ENCODE measurements at places on chromosomes 13 and 19.

DNA sequence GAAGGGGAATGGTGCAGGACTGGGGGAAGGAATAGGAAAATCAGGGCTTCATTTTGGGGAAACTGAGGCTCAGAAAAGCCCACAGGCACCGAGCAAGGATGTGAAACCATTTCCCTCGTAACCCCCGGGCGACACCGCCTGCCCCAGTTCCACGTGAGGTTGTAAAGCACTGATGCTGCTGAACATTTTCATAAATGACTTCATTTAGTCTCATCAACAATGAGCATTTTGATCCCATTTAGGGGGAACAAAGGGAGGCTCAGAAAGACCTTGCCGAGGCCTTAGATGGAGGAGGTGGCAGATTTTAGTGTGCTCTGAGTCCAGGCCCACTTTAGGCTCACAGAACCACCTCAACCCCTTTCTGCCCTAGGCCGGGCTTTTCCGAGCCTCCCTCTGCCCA, 20.5 kb upstream of the FBXO27 start:
- no peak for DNase-seq

GRCh38 chr13:74476365-74476764, 342.2 kb upstream of the KLF12 start:
- DNase-seq: no peak

DNA sequence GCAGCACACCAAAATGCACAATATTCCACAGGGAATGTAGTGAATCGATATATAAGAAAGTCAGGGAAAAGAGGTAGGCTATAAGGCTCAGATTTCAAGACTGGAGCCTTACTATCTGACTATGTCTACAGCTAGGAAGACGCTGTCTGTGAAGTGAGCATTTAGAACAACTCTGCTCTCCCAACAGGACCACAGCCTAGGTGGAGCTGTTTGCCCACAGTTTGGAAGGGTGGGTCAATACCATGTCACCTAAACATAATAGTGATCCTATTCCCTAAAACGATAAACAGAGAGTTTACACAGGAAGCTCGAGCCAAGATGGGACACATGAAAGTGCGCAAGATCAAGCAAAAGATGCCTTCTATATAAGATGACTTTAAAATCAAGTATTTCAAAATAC, 2486.0 kb upstream of the PCDH20 start:
- DNase-seq: no peak

GRCh38 chr13:86960876-86961275, 710.3 kb upstream of the SLITRK5 start:
- DNase-seq: no peak

- DNase-seq: no peak
Observed at GRCh38 chr13:32537580-32538142, 934 bp downstream of the N4BP2L2 start.

GRCh38 chr13:103965506-103966243, 899.5 kb upstream of the SLC10A2 start:
- no peak for DNase-seq

DNA sequence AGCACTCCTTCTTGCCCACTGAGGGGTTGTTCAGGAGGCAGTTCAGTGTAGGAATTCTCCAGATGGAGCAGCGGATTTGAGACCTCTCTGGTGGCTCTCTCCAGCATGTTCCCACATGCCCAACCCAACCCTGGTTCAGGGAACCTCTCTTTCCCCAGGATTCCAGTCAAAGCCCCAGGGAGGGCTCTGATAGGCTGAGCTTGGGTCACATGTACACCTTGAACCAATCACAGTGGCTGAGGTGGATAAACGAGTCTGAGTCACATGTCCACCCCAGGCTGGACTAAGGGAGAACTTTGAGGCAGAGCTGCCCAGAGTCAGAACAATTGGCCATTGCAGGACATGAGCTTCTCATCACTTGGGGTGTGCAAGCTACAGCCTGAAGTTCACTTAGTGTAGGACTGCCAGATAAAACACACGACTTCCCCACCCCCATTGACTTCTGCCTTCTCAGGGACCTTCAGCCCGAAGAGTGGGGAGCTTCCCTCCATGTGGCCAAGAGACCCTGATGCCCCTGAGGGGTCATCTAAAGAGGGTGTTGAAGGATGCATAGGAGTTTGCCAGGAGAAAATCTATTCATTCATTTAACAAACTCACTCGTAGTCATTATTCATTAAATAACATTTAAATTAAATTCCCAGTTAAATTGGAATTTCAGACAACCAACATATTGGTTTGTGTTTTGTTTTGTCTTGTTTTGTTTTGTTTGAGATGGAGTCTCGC, 4.0 kb upstream of the MAST3 start:
- no peak for DNase-seq

DNA sequence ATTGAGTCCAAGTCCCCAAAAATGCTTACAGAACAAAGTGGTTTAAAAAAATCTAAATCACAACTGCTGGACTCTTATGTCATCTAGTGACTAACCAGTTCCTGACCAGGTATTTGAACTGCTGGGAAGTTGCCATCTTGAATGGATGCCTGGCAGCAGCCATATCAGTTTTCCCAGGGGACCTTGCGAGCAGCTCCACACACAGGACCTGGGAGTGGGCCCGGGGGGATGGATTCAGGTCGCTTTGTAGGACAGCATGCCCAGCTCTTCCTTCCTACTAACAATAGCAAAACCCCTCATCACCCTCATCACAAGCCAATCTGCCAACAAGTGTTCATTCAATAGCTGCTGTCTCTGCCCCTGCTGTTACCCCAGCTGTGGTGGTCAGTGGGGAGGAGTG, 65.3 kb downstream of the KCTD15 start:
- DNase-seq: no peak

GRCh38 chr13:30466841-30467252, 1.1 kb upstream of the HMGB1 start:
- DNase-seq: no peak

- peak; percentile 44 for DNase-seq
Observed at GRCh38 chr13:53254500-53254899, 225.9 kb downstream of the OLFM4 start.

DNA sequence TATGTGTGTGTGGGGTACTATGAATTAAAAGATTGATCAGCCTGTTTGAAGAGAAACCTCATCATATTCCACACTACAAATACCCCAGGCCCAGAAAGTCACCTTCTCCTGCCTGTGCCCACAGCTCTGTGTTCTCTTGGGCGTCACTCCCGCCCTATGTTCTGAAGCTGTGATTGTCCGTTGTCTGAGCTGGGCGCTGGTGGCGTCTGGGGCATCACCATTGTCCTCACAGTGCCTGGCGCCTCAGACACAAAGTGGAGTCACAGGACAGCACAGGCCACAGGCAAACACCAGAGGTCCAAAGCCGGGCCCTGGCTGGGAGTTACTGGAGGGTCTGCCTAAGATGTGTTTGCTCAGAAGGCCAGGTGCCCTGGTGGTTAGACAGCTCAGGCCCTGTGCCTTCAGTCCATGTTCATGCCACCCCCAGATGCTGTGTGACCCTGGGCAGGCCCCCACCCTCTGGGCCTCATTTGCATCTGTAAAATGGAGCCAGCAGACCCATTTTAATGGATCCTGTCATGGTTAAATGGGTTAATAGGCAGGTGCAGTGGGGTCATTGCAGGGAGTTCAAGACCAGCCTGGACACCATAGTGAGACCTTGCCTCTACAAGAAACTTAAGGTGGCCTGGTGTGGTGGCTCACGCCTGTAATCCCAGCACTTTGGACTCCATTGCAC, 34.5 kb downstream of the DNM2 start:
- DNase-seq: no peak

DNA sequence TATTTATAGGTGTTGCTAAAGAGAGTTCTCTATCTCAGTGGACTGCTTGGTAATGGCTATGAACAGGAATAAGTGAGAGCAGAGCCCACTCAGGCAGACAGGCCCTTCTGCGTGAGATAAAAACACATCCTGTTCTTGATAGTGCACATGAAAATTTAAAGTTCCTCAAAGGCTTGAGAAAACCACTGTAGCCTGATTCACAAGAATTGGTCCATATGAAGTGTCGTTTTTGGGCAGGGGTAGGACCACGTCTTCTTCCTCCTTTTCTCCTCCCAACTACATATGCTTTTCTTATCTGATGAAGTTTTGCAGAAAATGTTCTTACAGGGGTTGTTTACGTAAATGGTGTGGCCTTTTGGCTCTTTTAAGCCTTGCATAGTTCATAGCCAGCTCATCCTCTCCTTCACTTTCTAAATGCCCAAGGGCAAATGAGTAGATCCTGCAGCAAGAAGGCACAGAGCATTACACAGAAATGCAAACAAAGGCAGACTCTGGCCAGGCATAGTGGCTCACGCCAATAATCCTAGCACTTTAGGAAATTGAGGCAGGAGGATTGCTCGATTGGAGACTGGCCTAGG, 53.8 kb downstream of the RNF6 start:
- no peak for DNase-seq

DNA sequence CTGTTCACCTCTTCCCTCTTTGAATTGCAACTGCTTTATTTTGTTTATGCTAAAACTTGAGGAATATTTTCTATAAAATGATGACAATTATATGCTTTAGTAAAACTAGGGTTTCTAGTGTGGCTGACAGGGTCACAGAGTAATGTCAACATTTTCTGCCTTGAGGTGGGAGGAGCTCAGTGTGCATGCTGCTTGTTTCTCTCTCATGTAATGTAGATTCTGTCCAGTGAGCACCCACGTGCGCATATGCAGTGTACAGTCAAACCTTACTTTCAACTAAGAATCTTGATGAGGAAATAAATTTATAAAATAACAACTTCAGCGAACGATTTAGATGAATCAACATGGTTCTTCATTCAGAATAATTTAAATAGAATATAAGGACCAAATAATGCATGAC, 603.9 kb downstream of the PCDH17 start:
- peak; percentile 3 for DNase-seq

GRCh38 chr19:11405846-11406643, 13.1 kb downstream of the RGL3 start:
- DNase-seq: no peak

DNA sequence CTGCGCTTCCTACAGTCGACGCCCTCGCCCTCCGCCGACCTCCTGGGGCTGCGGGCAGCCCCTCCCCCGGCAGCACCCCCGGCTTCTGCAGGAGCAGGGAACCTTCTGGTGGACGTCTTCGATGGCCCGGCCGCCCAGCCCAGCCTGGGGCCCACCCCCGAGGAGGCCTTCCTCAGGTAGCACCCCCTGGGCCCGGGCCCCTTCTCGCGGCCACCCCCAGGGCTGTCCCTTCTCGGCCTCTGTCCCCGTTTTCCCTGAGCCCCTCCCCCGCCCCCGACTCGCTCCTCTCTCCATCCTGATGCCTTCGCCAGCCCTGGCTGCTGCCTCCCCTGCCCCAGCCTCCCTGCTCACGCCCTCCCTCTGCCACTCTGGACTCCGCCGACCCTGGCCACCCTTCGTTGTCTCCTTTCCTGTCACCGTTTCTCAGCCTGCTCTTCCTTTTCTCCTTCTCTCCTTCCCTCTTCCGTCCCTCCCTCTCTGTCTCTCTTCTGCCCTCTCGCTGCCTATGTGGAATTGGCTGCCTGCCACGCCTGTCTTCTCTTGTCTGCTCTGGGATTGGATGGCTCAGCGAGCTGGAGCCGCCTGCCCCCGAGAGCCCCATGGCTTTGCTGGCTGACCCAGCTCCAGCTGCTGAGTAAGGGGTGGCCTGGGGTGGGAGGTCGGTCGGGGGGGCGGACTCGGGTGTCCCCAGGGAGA, 11.0 kb downstream of the FUZ start:
- DNase-seq: peak; percentile 90

DNA sequence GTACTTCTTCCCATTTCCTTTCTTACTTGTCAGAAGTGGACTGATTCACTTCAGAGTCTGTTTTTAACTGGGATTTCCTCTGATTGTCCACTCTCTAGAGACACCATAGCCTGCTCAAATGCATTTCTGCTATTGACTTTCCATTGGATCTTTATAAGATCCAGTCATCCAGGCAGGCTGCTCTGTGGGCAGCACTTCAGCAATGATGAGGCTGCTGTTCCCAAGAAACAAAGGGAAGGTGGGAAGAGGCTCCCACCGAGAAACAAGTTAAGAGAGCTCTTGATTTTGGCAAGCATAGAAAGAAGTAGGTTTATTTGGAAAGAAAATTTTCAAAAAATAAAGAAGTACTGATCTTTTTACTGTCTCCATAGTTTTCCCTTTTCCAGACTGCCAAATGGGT, 125.8 kb upstream of the STARD13 start:
- no peak for DNase-seq

DNA sequence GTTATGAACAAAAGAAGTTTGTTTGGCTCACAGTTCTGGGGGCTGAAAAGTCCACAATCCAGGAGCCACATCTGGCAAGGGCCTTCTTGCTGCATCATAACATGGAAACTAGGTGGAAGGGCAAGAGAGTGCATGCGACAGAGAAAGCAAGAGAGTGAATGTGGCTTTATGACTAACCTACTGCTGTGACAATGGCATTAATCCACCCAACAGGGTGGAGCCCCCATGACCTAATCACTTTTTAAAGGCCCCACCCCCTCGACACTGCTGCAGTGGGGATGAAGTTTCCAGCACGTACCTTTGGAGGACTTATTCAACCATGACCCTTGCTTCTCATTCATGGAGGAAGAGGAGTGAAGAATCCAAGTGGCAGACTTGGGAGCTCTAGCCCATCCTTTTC, 30.0 kb upstream of the RFXAP start:
- DNase-seq: no peak

DNA sequence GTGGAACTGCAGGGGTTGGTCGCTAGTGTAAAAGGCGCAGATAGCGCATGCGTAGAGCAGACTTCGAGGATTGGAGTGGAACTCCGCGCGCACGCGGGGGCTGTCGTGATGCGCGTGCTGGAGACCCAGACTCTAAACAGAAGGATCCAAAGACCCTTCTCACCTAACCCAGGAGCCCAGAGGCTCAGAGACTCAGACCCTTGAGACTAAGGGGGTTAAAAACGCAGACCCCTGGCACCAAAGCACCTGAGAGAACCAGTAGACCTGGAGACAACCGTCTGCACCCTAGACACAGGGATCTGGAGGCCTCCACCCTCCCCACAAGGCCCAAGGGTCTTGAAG, 567 bp upstream of the CTU1 start:
- DNase-seq: no peak

- no peak for DNase-seq
Observed at GRCh38 chr13:21672796-21673538, 2.1 kb downstream of the FGF9 start.

GRCh38 chr13:41897126-41897525, 63.8 kb downstream of the VWA8 start:
- no peak for DNase-seq

- DNase-seq: no peak
Observed at GRCh38 chr13:41490371-41491015, 33.1 kb downstream of the RGCC start.

DNA sequence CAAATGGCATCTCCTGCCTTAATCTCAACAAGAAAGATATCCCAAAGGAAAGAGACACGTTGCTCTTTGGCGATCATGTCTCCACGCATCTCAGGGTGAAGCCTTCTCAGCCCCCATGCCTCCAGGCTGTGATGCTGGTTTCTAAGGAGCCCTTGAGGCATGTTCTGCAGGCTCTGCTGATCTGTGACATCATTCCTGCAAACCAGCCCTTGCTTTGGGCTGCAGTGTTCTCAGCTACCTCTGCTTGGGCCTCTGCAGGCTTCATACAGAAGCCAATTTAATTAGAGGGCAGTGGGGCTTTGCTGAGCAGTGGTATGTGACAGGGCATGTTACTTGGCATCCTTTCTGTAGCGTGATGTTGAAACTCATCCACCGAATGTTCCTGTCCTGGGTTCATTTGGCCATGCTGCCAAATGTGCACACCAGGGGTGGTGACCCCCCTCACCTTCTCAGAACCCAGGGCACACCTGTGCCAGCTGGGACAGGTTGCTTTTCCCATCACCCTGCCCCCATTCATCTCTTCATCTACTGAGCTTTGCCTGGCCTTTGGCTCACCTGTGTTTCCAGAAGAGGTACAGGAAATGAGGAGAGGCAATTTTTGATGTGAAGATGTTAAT, 230.9 kb downstream of the TEX29 start:
- DNase-seq: no peak

Data from left kidney (tissue), 8 donors.